Adrenal gland (tissue), 19 donors: ENCODE measurements at places on chromosomes 12 and 14.

DNA sequence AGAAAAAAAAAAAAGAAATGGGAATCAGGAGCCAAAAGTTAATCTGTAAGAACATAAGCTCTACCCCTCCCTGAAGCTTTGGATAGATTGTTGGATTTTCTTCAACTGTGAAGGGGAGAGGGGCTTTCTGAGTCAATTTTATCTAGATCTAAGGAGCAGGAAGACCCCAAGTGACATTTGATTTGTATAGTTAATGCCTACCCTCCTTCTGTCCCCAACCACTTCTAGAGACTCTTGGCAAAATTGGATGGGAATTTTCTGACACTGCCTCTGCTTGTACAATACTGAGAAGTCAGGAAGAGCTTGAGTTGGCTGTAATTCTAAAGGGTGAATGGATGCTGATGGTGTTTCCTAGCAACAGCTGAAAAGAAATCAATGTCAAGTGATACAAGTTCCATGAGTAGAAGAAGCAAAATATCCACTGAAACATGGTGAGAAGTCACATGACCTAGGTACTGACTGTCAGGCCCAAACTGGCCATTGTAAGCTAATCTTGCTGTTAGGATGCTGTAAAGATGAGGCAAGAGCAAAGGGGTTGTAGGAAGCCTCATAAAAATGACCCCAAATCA, 42.2 kb downstream of the NDUFA12 start:
- H3K27me3 ChIP-seq: no peaks in the 10 kb centered on the region
- H3K4me1 ChIP-seq: no peaks in the 10 kb centered on the region
- no peak for DNase-seq
- H3K4me3 ChIP-seq: no peak overlapping the region
- no peaks in the 10 kb centered on the region for H3K36me3 ChIP-seq

- peaks cover 3% of the 10 kb centered on the region for H3K4me1 ChIP-seq
- H3K36me3 ChIP-seq: no peaks in the 10 kb centered on the region
- no peak for DNase-seq
- no peak overlapping the region for H3K27ac ChIP-seq
Measured at GRCh38 chr14:50821510-50822464, 9.2 kb downstream of the NIN start.

DNA sequence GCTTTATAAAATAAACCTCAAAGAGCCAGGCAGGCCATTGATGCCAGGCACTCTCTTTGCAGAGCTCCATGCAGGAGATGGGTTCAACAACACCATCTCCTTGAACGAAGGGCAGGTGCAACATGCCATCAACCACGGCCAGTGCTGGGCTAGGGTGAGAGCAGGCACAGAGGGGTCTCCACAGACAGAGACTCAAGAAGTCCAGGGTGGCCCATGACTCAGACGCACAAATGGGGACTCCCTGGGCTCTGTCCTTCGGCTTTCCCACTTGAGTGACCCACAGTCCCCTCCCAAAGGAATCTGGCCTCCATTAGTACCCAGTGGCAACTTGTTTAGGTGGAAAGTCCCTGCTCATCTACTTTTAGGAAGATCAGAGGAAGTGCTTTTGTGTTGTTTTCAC, 124.4 kb upstream of the PZP start:
- H3K4me1 ChIP-seq: no peaks in the 10 kb centered on the region
- no peak for DNase-seq
- H3K27me3 ChIP-seq: no peaks in the 10 kb centered on the region
- no peak overlapping the region for H3K4me3 ChIP-seq
- H3K36me3 ChIP-seq: no peaks in the 10 kb centered on the region

GRCh38 chr12:80187660-80188090, 88.3 kb downstream of the OTOGL start:
- H3K4me1 ChIP-seq: peaks cover 13% of the 10 kb centered on the region
- no peak overlapping the region for H3K4me3 ChIP-seq
- H3K36me3 ChIP-seq: no peaks in the 10 kb centered on the region
- H3K27ac ChIP-seq: peak overlapping the region; percentile 85
- no peaks in the 10 kb centered on the region for H3K27me3 ChIP-seq

DNA sequence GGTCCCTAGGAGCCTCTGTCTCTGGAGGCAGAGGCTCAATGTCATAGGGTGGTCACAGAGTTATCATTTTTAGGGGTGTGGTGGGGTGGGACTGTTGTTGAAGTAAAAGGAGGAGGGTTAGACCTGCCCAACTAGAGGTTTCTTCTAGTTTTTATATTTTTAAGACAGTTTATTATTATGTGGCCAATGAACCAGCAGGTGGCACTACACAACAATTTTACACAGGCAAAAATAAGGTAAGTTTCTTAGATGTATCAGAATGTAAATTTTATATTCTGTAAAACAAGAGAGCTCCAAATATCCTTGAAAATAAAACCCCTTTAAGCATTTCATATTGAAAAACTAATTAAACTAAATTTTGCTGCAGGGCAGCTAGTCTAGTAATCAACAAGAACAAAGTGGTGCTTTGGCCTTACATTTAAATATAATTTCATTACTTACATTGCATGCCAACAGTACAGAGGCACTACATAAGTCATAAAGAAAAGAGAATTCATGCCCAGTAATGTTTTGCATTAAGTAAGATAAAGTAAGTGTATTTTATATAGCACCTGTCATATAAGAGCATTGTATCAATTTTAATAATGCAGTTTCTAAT, 22.2 kb upstream of the OVCH1 start:
- H3K27ac ChIP-seq: no peak overlapping the region
- no peak overlapping the region for H3K4me3 ChIP-seq
- peak; percentile 44 for DNase-seq
- peaks cover 6% of the 10 kb centered on the region for H3K36me3 ChIP-seq
- H3K27me3 ChIP-seq: no peaks in the 10 kb centered on the region

DNA sequence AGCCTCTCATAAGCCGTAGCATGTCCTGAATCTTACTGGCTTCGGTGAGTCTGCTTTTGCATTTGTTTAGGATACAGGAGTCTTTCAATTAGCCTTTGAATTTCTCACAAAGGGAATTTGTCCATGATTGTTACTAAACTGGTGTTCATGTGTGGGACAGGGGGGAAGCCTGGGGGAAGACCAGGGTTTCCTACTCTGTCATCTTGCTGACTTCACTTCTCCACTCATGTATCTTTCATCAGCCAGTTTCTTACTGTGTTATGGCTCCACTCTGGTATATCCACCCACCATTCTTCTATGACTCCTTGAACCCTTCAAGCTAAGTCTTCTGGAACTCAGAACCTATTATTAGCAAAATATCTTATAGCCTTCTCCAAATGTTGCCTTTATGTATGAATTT, 31.7 kb upstream of the A2M start:
- DNase-seq: no peak
- H3K27me3 ChIP-seq: no peaks in the 10 kb centered on the region
- no peak overlapping the region for H3K27ac ChIP-seq
- H3K4me3 ChIP-seq: no peak overlapping the region
- no peaks in the 10 kb centered on the region for H3K4me1 ChIP-seq

DNA sequence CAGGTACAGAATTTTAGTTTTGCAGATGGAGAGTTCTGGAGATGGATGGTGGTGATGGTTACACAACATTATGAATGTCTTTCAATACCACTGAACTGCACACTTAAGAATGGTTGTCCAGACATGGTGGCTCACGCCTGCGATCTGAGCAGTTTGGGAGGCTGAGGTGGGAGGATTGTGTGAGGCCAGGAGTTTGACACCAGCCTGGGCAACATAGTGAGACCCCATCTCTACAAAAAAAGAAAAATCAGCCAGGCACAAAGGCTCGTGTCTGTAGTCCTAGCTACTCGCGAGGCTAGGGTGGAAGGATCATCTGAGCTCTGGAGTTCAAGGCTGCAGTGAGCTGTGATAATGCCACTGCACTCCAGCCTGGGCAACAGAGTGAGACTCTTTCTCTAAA, 8.1 kb upstream of the USP30 start:
- no peak for DNase-seq
- H3K27me3 ChIP-seq: no peaks in the 10 kb centered on the region
- no peaks in the 10 kb centered on the region for H3K4me1 ChIP-seq
- H3K27ac ChIP-seq: no peak overlapping the region
- H3K4me3 ChIP-seq: no peak overlapping the region

DNA sequence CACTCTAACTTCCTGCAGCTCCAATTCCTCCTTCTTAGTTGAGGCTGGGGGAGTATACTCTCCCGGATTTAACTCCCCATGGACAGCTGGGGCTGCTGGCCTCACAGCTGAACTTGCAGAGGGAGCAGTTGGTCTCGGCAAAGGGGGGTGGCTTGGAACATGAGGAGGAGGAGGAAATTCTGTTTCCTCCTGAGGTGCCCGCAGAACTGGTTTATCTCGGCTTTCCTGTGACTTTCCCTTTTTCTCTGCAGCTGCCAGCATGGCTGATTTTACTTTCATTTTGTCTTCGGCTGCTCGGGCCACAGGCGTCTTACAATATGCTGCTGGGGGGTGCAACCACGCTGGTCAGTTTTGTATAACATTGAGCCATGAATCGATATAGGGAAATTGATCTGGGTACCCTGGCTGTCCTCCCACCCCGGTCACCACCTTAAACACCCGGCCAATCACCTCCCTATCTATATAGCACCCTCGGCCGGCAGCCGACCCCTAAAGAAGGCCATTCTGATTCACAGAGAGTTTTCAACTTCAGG, 1317.6 kb downstream of the TMEM121 start:
- no peak for DNase-seq
- peaks cover 8% of the 10 kb centered on the region for H3K4me1 ChIP-seq
- H3K4me3 ChIP-seq: peak overlapping the region; percentile 5
- peak overlapping the region; percentile 60 for H3K27ac ChIP-seq

DNA sequence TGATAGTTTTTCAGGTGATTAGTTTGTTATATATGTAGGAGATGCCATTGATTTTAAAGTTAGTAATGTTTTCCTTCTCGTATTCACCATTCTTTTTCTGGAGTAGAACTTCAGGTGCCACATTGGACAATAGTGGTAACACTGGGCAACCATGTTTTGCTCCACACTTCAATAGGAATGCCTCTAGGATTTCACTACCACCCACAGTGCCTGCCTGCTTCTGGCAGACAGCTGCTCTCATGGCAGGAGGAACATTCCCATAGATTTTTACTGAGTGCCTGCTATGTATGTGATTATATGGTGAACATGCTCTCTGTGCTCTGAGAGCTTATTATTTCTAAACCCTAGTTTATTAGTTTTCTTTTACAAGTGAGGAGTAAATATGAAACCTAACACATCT, 53.7 kb downstream of the GCH1 start:
- H3K27me3 ChIP-seq: no peaks in the 10 kb centered on the region
- H3K4me1 ChIP-seq: no peaks in the 10 kb centered on the region
- H3K4me3 ChIP-seq: no peak overlapping the region
- H3K27ac ChIP-seq: no peak overlapping the region
- DNase-seq: no peak
